ENCODE measurements at places on chromosomes 7 and 10.

DNA sequence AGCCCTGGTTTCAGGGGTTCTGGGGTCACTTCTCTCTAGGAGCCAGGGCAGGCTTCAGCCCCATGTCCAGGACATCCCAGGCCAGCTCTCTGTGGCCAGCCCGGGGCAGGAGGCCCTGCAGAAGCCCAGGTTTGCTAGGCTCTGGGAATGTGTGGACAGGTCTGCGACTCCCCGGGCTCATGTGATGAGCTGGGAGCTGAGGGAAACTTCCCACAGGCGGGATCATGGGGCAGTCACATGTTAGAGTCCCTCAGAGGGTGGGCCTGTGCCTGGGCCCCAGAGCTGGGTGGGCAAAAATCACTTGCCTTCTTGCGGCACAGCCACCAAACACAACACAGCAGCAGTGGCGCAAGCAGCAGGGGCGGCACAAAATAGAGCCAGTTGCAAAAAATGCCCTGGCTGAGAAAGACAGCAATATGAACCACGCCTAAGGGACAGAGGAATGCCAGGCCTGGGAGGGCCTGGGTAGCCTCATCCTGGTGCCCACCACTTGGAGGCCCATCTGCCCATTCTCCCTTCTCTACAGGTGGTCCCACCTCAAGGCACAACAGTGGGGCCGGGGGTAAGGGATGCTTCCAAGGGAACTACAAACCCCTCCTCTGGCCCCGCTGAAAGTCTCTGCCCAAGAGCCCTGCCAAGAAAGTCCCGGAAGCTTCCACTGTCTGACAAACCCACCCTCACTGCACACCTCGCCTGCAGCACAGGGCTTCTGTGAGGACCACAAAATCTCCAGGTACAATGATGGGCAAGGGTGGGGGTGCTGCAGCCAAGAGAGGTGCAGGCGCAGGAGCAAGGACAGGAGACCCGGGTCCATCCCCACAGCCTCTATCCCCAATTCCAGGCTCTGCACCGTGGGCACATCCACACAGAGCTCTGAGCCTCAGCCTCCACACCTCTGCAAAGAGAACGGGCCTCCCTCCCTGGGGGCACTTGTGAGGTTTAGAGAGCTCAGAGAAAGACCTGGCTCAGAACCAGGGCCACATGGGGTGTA lies 34.6 kb upstream of the ANTXRL start:
- DNase-seq, result no peak

- no peak for DNase-seq
Measured at GRCh38 chr10:69226919-69227450, 6.9 kb downstream of the HKDC1 start.

DNA sequence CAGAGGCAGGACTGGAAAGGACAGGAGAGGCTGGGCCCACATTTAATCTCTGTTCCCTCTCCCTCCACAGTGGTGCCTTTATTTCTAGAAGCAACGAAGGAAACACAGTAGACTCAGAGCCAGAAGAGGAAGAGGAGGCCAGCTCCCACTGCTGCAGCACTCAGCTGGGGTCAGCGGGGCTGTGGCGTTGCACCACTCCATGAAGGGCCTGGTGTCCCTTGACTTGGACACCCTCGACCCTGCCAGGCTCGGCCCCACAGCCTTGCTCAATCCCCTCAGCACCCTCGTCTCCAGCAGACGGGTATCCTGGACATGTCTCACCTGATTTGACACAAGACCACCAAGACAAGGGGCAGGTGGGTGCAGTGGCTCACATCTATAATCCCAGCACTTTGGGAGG lies 38.8 kb downstream of the PRKAG2 start:
- DNase-seq, result no peak

GRCh38 chr10:62046522-62047227 lies 145.2 kb downstream of the ARID5B start:
- DNase-seq, result no peak

- DNase-seq, result no peak
Measured at GRCh38 chr10:100289641-100290040, 3.2 kb upstream of the BLOC1S2 start.

All from right renal pelvis (tissue), 4 donors.